IMR-90 (cell line): ENCODE measurements at places on chromosomes 11 and 22. TPM values are rescaled to one million over a fixed set of nuclear protein-coding genes. Genes with fewer than 3 reads are reported as not detected.

Gene GCAT
- total RNA-seq: 25.6 and 32.3 TPM in 2 replicates

Gene SLCO2B1
- total RNA-seq: not detected in 2 replicates

Gene GPR83
- under 0.01 TPM in 2 replicates for total RNA-seq

Gene FXYD6
- not detected in 2 replicates for total RNA-seq
